ENCODE measurements at places on chromosomes 6 and 20.

GRCh38 chr20:63881451-63882226 lies 13.3 kb upstream of the DNAJC5 start:
- DNase-seq = no peak

- DNase-seq = no peak
Observed at GRCh38 chr20:25220021-25220730, 24.7 kb downstream of the ENTPD6 start.

DNA sequence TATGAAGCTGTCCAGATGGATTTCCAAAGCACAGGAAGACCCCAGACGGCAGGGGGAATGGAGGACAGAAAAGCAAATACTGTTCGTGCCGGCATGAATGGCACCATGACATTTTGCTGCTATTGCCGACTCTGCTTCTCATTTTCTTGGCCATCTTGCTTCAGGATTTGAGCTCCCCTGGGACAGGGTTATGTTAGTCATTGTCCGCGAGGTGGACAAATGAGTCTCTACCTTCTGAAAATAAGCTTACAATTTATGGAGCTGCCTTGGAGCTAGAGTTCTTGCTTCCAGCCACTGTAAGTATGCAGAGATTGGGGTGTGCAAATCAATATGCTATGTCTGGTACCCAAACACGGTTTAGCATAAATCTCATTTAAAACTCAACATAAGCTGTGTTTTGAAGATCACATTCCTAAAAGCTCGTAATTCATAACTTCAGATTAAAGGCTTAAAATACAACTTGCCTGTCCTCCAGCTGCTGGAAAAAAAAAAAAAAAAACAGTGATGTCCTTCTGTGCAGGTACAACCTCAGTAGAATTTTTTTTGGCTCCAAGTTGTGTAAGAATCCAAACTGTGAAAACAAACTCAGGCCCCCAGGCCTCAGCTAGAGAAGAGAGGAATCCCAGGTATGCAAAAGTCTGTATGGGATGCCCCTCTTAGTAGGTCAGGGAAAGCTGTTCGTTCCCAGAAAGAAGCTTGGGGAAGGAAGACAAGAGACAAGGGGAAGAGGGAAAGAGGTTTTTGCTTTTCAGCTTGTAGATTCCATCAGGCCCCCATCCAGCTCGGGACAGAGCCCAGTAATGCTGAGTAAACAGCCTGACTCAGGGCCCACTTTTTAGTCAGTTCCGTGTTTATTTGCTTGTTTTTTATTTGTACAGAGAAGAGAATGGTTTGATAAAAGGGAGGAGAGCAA lies 184.2 kb upstream of the FOXA2 start:
- DNase-seq = no peak

GRCh38 chr20:49228676-49229075 lies 9.5 kb downstream of the DDX27 start:
- DNase-seq = no peak

DNA sequence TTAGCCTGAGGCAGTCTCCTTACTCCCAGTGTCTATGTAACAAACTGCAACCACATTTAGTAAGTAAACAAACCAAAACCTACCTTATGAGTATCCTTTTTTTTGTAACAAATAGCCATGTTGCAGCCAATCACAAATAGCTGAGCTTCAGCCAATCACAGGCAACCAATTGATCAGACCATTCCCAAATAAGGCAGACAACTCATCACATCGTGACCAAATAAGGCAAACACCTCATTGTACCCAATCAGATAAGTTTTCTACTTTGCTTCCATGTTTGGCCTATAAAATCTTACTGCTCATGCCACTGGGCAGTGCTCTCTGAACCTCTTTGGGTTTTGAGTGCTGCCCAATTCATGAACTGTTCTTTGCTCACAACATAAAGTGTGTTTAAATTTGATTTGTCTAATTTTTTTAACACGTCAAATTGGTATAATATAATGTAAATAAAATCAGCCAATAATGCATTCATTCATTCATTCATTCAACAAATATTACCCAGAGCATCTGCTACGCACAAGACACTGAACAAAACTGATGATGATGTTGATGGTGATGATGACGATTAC lies 117.8 kb downstream of the BCAS1 start:
- DNase-seq = no peak

DNA sequence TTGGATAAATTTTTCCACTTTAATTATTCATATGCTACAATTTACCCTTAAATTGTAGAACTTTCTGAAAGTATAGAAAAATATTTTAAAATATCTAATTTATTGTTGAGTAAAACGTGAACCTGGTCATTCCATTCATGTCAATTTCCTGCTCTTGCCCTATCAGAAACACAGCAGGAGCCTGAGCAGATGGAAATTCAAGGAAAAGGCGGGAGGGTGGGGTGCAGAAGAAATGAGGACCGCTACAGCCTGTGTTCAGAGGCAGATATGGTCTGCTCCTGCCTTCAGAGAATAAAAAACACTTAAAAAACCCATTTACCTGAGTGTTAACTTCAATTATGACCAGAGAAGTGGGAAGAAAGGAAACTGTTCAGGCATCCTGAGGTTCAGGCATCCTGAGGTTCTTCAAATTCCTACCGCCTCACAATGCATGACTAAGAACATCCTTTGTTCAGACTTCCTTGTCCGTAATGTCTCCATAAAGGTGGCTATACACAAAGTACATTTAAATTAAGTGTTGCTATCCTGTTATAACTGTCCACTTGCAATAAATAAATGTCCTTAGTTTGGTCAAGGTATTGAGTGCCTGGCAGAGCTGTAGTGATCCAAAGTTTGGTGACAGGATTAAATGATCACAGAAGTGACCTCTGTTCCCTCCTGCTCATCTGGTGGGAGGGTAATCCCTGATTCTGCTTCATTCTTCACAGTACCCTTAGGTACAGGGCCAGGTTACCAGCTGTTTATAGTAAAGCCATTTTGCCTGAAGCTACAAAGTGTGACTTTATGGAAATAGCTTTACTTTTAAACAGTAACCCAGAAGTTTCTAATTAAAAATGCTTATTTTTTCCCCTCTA lies 109.1 kb downstream of the MAN1A1 start:
- no peak for DNase-seq

- DNase-seq = no peak
Observed at GRCh38 chr6:128259730-128260685, 260.4 kb downstream of the PTPRK start.

DNA sequence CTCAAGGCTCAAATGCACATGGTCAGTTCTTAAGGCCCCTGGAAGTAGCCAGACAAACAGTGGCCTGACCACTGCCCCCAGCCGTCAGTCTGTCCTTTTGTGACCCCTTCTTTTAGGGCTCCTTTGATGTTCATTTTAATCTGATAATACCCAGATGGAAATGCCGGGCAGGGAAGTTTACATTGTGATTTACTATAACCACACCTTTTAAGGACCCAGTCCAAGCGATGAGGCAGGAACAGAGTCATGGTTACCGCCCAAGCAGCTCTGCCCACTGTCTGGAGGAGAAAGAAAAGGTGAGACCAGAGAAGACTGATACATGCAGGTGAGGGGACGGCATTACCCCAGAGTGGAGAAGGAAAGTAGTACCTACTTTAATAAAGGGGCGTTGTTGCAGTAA lies 110.6 kb downstream of the PLEKHG1 start:
- DNase-seq = no peak

DNA sequence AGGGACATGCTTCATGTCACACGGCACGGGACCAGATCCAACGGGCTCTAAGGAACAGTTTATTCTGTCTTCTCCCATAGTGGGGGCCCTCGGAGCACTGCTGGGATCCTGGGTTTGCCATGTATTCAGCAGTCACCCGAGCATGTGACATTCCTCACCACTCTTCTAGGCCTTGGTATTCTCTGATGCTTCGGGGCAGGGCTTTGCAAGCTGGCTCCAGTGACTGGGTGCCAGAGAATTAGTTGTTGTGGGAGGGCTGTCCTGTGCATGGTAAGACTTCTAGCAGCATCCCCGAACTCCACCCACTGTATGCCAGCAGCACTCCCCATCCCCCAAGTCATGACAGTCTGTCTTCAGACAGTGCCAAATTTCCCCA lies 5.4 kb downstream of the CCN5 start:
- DNase-seq = no peak
